Left forelimb (tissue), 1 donor: ENCODE measurements at places on chromosomes 13 and 19.

DNA sequence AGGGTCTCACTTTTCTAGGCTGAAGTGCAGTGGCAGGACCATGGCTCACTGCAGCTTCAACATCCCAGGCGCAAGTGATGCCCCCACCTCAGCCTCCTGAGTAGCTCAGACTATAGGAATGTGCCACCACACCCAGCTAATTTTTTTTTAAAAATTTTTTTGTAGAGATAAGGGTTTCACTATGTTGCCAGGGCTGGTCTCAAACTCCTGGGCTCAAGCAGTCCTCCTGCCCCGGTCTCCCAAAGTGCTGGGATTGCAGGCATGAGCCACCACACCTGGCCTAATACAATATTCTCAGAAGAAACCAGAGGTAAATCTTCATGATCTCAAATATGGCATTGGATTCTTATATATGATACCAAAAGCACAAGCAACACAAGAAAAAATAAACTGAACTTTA is 47.7 kb downstream of the FLT1 start:
- no peak for DNase-seq

DNA sequence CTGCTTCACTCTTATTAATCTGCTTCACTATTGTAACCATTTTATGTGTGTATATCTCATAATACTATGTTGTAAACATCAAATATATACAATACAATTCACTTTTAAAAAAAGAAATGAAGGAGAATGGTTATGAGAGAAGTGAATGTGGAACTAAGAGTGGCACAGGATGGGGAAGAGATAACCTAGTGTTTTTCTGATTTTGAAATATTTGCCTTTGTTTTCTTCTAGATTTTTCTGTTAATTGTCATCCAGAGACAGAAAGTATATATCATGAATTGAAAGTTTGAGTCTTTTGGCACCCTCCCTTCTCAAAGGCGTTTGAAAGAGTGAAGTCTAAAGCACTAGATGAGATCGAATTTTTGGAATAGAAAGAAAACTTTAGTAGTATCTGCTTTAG is 2.8 kb downstream of the DNAJC3 start:
- no peak for DNase-seq

DNA sequence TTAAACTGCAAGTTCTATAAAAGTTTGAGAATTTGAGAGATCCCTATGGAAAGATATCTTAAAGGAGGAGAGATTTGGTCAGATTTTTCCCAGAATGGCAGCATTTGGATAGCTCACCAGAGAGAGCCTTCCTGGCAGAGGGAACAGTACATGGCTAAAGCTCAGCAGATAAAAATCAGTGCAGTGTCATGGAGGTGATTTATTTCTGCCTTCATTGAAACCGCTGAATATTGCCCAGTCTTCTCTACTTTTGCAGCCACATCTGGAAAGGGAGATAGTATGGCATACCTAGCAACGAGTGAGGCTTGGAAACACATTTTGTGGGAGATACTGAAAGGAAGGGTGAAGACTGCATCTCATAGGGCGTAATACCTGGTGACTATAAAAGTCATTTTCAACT is 155.2 kb downstream of the RFC3 start:
- no peak for DNase-seq

GRCh38 chr19:50548191-50549058 is 19.8 kb downstream of the LRRC4B start:
- DNase-seq = no peak

GRCh38 chr13:108496362-108497210 is 132.8 kb upstream of the MYO16 start:
- DNase-seq = no peak

DNA sequence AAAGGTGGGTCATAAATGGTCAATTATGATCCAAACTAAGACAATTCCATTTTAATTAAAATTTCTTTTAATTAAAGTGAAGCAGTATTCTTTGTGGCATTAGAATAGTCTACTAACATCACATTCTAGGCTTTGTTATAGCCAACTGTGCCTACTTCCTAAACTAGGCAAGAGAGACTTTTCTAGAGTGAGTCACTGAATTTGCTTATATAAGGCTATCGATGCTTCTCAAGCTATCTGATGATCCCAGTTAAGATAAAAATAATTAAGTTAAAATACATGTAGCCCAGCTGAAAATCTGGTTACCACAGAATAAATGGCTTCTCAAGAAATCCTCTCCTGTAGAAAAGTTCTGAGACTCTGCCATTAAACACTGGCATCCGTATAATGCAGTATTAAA is 12.5 kb downstream of the ANKRD10 start:
- no peak for DNase-seq

DNA sequence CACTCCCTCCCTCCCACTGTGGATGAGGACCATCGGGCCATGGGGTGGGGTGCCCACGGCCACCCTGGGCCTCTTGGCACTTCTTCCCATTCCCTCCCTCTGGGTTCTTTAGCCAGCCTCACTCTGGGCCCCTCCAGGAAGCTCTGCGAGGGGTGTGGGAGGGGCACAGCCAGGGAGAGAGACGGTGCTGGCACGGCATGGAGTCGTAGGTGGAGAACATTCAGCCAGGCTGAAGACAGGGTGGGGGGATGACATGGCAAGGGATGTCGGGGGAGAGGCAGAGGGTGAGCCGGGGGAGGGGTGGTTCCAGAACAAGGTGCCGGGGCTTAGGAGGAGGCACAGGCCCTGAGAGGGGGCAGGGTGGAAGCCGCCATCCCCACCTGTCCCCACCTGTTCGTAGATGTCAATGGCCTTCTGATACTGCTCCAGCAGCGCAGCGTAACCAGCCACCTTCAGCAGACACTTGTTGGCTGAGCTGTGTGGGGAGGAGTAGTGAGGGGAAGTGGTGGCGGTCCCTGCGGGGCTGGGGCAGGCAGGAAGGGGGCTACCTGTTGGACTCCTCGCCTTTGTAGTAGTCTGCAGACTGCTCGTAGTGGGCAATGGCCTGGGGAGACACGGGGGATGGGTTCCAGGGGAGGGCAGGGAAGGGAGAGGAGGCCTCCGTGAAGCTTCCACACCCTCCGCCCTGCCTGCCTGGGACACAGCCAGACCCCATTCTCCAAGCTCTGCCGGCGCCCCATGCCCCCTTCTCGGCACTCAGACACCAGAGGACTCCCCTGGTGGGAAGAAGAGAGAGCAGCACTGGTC is 8.8 kb upstream of the KPTN start:
- DNase-seq = no peak

- no peak for DNase-seq
These were observed 1566.5 kb upstream of the SLC10A2 start for GRCh38 chr13:104632736-104633135.

- DNase-seq = no peak
These were observed 85.5 kb upstream of the OXGR1 start for GRCh38 chr13:97079726-97080125.

GRCh38 chr19:51141181-51141580 is 920 bp upstream of the SIGLEC7 start:
- peak; percentile 33 for DNase-seq
